ENCODE measurements at places on chromosomes 11 and 22.

- DNase-seq, result no peak
Measured at GRCh38 chr11:64694821-64695365, 28.1 kb downstream of the NRXN2 start.

- no peak for DNase-seq
Measured at GRCh38 chr11:43574949-43575912, 105.3 kb upstream of the HSD17B12 start.

- DNase-seq, result no peak
Measured at GRCh38 chr11:38710262-38710661, 2112.2 kb upstream of the RAG2 start.

GRCh38 chr11:19089421-19089820 lies 27.5 kb upstream of the ZDHHC13 start:
- no peak for DNase-seq

DNA sequence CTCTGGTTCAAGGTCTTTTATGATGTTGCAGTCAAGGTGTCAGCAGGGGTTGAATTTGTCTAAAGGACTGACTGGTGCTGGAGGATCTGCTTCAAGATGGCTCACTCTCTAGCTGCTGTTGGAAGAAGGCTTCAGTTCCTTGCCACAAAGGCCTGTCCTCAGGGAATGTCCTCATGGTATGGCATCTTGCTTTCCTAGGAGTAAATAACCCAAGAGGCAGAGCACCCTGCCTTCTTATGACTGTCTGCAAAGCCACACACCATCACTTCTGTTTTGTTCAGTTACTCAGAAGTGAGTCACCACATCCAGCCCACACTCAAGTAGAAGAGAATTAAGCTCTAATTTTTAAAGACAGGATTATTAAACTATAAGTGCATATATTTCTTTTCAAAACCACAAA lies 45.2 kb downstream of the PLAAT5 start:
- DNase-seq, result no peak

DNA sequence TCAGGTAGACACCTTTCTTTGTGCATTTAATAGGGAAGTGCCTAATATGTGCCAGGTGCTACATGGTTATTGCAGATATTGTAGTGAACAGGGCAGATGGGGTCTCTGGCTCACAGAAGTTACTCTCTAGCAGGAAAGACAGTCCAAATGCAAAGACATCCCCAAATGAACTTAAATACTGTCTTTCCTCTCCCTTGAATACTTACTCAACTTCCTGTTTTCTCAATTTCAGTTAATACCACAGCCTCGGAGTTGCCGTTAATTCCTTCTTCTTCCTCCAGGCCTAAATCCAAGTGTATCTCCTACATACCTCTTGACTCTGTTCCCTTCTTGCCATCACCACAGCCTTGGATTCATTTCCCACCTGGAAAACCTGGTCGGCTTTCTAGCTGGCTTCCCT lies 134.3 kb upstream of the SESN3 start:
- no peak for DNase-seq

DNA sequence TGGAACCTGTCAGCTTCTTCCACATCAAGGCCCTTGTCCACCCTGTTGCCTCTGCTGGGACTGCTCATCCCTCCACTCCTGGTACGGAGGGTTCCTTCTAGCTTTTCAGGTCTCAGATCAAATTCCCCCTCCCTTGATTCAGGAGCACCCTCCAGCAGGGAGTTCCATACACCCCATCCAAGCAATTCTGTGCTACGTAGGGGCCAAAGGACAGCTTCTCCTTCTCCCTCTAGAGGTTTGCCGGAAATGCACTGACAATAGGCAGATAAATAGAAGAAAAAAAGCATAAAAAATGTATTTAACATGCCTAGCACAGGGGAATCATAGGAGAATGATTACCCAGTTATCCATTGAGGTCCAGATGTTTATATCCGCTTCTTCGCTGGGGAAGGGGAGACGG lies 3.3 kb upstream of the CARD10 start:
- DNase-seq, result no peak

- DNase-seq, result no peak
Measured at GRCh38 chr11:86228269-86229038, 16.1 kb upstream of the EED start.

GRCh38 chr11:111923351-111923788 lies 4.7 kb downstream of the C11orf52 start:
- no peak for DNase-seq

GRCh38 chr11:35288817-35289541 lies 130.4 kb downstream of the SLC1A2 start:
- DNase-seq, result no peak

DNA sequence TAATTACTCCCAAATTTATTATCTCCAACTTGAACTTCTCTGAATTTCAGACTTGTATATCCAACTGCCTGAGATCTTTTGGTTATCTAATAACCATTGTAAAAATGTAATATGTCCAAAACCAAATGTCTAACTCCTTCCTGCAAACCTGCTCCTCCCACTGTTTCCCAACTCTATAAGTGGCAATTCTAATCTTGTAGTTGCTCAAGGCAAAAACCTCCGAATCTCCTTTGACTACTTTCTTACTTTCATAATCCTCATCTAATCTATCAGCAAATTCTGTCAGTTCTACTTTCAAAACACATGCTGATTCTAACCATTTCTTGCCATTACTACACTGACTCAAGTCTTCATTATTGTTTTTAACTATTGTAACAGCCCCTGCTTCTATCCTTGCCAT lies 55.7 kb downstream of the FAM168A start:
- no peak for DNase-seq

- peak; percentile 53 for DNase-seq
Measured at GRCh38 chr11:29093416-29094120, 923.3 kb downstream of the KCNA4 start.

- no peak for DNase-seq
Measured at GRCh38 chr11:12195768-12196167, 85.4 kb downstream of the MICAL2 start.

DNA sequence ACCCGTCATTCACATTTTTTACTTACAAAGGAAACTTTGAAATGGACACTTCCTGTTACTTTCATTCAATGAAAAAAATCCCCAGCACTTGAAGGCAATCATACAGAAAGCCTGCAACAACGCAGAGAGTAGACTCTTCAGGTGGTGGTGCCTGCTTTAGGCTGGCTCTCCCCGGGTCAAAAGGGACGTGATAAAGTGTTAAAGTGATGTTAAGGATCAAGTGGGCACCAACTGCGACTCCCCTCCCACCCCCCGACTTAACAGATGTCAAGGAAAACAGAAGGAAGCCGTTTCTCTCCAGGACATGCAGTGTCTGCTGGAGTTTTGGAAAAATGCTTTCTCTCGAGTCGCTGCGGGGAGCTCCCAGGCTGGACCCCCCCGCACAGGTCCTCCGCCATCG lies 414 bp upstream of the PNPLA3 start:
- DNase-seq, result peak; percentile 14

DNA sequence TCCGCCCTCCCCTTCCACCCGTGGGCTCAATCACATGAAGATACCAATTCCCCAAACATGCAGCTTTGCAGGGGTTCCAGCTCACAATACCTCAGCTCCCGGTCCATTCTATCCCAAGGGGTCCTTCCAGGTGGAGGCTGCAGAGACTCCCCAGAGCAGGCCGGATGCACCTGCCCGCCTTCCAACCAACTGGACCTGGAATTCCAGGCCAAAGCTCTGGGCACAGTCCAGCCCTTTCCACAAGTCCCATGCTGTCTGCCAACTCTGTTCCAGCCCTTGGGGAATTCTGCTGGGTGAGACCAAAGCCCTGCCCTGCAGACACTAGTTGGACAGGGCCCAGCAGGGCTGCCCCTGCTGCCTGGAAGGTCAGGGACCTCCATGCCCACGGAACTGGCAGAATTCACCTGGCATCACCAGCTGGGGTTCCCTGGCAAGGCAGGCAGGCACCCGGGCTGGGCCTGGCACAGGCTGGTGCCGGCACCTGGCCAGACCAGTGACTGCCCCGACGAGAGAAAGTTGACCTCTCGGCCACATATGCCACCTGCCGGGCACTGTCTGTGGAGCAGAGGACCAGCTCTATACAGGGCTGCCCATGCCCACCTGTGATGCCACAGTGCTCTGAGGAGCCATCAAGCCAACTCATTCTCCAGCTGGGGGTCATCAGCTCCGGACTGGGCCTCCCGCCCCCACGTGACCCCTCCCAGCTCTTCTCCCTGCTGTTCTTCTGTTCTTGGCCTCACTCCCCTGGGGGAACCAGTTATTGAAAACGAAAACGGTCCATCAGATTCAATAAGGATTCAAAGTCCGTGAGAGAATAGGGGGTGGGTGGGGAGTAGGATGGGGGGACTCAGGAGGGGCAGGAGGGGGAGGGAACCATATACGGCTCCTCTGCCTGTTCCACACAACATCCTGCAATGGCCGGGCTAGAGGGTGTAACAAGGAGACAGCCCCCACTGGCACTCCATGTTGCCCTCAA lies 4.7 kb downstream of the SYT7 start:
- DNase-seq, result no peak

- no peak for DNase-seq
Measured at GRCh38 chr11:28715726-28716125, 607.5 kb downstream of the METTL15 start.

DNA sequence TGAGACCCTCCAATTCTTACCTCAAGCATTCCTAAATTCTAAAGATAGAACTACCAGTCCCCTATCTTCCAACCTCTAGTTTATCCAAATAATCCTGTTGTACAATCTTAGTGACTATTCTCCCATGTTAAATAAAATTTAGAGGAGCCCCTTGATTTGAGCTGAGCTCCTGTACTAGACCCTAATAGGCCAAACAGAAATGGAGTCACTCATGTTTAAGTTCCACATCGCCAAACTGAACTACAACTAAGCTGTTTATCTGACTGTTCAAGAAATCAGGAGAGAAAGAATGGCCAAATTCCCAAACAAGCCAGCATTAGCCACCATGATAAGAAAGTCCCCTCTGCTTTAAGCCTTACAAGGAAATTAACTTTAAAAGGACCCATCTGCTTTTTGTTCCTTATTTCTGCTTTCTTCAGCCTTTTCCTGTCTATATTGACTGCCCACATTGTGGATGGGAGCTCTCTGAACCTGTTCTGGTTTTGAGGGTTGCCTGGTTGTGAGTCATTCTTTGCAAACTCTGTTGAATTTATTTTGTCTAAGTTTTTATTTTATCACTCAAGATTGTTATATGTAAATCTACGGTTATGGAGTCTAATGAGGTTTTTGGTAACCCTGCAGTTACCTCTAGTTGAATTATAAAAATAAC lies 90.4 kb downstream of the TTC28 start:
- no peak for DNase-seq

- DNase-seq, result no peak
Measured at GRCh38 chr11:125999234-125999880, 53.5 kb downstream of the VSIG10L2 start.

DNA sequence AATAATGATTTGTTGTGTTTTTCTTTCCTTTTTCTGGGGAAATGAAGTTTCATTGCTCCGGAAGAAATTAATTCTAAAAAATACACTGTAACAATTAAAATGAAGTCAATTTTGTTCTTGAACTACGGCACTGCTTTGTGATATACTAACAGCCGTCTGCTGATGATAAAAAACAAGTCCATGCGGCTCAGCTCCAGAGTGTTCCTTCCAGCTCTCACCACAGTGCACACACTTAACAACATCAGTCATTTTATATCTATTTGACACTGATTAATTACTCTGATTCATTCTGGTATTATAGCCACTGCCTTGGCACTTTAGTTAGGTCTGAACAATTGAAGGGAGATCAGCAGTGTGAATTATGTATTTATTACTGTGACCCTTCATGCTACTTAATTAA lies 97.4 kb upstream of the SLC6A5 start:
- DNase-seq, result no peak

DNA sequence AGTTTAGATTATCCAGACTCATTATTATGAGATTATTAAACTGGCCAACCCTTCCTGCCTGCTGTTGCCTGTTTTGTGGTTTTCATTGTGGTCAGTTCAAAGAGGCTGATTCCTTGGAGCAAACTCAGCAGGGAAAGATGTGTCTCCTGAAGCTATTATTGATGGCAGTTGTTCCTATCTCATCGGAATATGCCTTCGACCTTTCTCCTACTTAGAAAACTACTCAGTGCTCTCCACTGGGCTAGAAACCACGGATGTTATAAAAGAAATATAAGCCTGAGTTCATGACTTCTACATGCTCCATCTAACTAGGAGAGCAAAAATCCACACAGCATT lies 80.2 kb upstream of the NAV2 start:
- DNase-seq, result peak; percentile 73

GRCh38 chr22:23673050-23673620 lies 17.7 kb upstream of the RGL4 start:
- DNase-seq, result no peak

GRCh38 chr22:46842606-46843005 lies 80.2 kb downstream of the TBC1D22A start:
- no peak for DNase-seq

- no peak for DNase-seq
Measured at GRCh38 chr11:130180896-130181294, 21.3 kb downstream of the ST14 start.

DNA sequence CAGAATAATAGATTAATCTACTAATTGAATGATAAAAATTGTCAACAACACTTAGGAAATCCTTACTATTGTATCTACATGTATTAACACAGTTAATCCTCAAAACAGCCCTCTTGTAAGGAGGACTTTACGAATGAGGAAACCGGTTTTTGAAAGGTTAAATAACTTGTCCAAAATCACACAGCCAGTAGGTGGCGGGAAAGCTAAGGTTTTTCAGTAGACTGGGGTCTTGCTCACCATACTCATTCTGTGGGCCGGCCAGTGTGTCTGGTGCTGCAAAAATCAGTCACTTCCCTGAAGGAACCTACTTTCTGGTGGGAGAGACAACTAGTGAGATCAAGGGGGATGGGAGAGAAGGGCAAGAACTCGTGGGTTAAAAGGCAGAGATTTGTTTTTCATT lies 3.8 kb downstream of the DCPS start:
- no peak for DNase-seq

DNA sequence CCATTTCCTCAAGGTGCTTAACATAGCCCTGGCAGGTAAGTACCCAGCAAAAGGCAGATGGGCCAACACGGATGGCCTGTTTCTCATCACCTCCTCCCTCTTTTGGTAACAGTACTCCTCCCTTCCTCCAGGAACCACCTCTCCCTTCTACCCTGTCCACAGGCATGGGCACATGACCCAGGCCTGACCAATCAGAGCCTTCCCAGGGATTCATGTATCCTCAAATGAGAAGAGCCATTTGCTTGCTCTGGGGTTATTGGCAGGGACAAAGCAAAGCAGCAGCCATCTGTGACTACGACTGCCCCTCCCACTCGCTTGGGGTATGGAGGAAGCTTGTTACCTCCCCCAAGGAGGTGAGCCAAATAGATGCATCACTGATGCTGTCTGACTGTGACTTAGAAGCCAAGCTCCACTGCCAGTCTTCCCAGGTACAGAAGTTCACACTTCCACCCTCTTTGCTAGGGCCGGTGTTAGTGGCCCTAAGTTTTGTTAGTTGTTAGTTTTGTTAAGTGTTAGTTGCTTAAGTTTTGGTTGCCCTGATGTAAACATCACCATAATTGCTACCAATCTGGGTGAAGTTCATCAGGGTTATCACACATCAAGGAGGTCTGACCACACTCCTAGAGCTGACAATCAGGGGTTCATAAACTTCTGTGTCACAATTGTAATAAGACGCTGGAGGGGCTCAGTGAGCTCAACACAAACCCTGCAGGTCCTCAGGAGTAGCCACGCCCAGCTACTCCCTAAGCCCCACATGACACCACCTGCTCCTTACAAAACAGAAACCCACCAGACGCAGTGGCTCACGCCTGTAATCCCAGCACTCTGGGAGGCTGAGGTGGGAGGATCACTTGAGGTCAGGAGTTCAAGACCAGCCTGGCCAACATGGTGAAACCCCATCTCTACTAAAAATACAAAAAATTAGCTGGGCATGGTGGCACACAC lies 57.3 kb downstream of the ARFGAP3 start:
- peak; percentile 34 for DNase-seq

GRCh38 chr22:36052505-36052941 lies 23.9 kb upstream of the RBFOX2 start:
- peak; percentile 11 for DNase-seq

GRCh38 chr11:35619116-35619854 lies 1.0 kb downstream of the FJX1 start:
- DNase-seq, result peak; percentile 47

Data from NCI-H226 (cell line).